ENCODE measurements at places on chromosomes 5 and 9.

- peaks cover 3% of the 10 kb centered on the region for H3K27me3 ChIP-seq
- H3K4me3 ChIP-seq = no peak overlapping the region
- peaks cover 3% of the 10 kb centered on the region for H3K4me1 ChIP-seq
Measured at GRCh38 chr5:176574297-176574591, 25.1 kb downstream of the CDHR2 start.

- DNase-seq = no peak
- H3K4me1 ChIP-seq = peaks cover 19% of the 10 kb centered on the region
- no peak overlapping the region for H3K4me3 ChIP-seq
- no peak overlapping the region for H3K27ac ChIP-seq
Measured at GRCh38 chr5:127074466-127074865, 1.2 kb upstream of the C5orf63 start.

GRCh38 chr5:171629628-171630349 lies 155.8 kb upstream of the SMIM23 start:
- no peaks in the 10 kb centered on the region for H3K36me3 ChIP-seq
- H3K27me3 ChIP-seq = peaks cover 55% of the 10 kb centered on the region
- DNase-seq = no peak
- no peaks in the 10 kb centered on the region for H3K4me1 ChIP-seq
- H3K27ac ChIP-seq = no peak overlapping the region

GRCh38 chr5:176887252-176887849 lies 11.8 kb downstream of the HK3 start:
- DNase-seq = no peak
- H3K27me3 ChIP-seq = no peaks in the 10 kb centered on the region
- no peaks in the 10 kb centered on the region for H3K36me3 ChIP-seq
- no peak overlapping the region for H3K27ac ChIP-seq

DNA sequence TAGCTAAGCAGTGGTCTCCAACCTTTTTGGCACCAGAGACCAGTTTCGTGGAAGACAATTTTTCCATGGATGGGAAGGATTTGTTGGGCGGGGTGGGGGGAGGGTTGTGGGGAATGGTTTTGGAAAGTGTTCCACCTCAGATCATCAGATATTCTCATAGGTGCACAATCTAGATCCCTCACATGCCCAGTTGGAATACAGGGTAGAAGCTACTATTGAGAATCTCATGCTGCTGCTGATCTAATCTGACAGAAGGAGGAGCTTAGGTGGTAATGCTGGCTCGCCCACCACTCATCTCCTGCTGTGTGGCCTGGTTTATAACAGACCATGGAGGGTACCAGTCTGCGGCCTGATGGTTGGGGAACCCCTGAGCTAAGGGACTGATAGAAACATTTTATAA lies 662.7 kb upstream of the RGMB start:
- no peak for DNase-seq
- no peaks in the 10 kb centered on the region for H3K4me1 ChIP-seq
- H3K27ac ChIP-seq = no peak overlapping the region
- H3K27me3 ChIP-seq = peaks cover 4% of the 10 kb centered on the region
- no peak overlapping the region for H3K4me3 ChIP-seq

- no peaks in the 10 kb centered on the region for H3K4me1 ChIP-seq
- no peak for DNase-seq
- H3K36me3 ChIP-seq = no peaks in the 10 kb centered on the region
- no peak overlapping the region for H3K4me3 ChIP-seq
- H3K27me3 ChIP-seq = peaks cover 23% of the 10 kb centered on the region
Measured at GRCh38 chr5:54480296-54480695, 24.8 kb downstream of the HSPB3 start.
